Left ventricle myocardium inferior (tissue), 1 donor: ENCODE measurements at places on chromosomes 3 and 15. TPM values are rescaled to one million over a fixed set of nuclear protein-coding genes. Genes with fewer than 3 reads are reported as not detected.

GRCh38 chr3:79424811-79425210, 343.0 kb downstream of the ROBO1 start:
- DNase-seq = no peak

- no peak for DNase-seq
Measured at GRCh38 chr3:28114893-28115292, 126.5 kb upstream of the CMC1 start.

- no peak for DNase-seq
Measured at GRCh38 chr15:33190539-33190938, 4.0 kb downstream of the FMN1 start.

GRCh38 chr3:115761927-115762305, 138.6 kb downstream of the GAP43 start:
- no peak for DNase-seq

- DNase-seq = no peak
Measured at GRCh38 chr3:87272718-87273341, 3.6 kb downstream of the POU1F1 start.

DNA sequence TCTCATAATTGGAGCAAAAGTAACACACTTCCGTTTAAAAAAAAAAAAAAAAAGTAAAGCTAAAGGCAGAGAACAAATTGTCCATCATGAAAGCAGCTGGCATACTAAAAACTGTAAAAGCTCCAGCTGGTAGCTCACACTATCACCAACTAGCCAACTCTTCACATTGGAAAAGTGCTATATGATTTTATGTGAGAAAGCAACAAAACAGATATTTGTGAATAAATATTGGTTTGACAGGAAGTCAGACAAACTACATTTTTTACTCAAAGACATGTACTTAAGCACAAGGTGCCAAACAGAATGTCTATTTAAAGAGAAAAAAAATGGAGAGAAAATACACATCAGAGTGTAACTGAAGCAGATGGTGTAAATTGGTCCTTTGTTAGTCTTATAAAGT, 231.2 kb upstream of the CADM2 start:
- no peak for DNase-seq

DNA sequence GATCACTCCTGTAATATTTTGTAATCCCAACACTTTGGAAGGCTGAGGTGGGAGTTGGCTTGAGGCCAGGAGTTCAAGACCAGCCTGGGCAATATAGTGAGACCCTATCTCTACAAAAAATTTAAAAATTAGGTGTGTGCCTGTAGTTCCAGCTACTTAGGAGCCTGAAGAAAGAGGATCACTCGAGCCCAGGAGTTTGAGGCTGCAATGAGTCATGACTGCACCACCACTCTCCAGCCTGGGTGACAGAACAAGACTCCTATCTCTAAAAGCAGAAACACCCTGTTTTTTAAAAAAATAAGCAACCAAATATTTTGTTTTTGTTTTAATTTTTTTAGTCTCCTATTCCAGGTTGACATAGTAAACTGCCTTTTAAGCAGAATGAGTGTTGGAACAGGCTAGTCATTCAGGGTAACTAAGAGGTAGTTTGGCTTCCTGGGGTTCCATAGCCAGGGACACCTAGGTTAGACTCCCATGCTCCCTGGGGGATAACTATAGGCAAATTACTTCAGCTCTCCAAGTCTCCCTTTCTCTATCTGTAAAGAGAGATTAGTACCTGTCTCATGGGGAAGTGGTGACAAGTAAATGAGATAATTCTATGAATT, 114.6 kb upstream of the C15orf61 start:
- DNase-seq = no peak

DNA sequence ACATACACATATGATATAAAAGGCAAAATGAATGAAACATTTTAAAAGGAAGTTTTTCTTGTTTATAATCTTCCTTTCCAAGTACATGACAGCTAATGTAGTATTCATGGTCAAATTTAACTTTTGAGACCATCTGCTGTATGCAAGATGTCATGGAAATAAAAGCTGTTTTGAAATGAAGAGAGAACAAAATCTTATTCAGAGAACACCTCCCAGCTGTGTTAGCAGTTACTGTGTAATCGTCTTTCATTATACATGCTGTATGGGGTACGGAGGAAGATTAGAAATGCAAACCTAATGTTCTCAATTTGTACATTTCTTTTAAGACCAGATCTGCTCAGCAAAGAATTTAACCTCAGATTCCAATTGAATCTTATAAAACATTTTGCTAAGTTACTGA, 1182.3 kb downstream of the OTOL1 start:
- no peak for DNase-seq

- no peak for DNase-seq
Measured at GRCh38 chr15:66670175-66670574, 31.9 kb upstream of the SMAD6 start.

GRCh38 chr3:40045051-40045450, 235.6 kb downstream of the MYRIP start:
- DNase-seq = no peak

DNA sequence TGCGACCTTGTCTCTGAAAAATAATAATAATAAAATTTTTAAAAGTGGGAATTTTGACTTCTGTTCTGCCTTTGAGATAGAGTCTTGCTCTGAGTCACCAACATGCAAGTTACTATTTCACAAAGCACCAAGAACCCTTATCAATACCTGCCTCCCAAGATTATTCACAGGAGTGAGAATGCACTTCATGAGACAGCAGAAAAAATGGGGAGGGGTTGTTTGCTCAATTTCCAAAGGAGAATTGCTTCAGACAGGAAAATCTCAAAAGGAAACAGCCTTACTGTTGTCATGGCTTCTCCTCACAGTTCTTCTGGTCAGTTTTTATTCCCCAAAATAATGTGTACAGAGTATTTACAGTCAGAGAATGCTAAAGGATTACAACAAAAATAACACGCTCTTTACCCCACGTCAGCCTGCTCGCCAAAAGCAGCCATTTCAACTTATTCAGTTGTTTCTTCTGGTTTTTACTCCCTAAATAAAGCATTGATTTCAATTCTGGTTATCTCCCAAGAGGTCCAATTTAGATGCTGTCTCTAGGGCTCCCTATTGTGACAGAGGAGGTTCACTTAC, 89.0 kb downstream of the PPCDC start:
- no peak for DNase-seq

DNA sequence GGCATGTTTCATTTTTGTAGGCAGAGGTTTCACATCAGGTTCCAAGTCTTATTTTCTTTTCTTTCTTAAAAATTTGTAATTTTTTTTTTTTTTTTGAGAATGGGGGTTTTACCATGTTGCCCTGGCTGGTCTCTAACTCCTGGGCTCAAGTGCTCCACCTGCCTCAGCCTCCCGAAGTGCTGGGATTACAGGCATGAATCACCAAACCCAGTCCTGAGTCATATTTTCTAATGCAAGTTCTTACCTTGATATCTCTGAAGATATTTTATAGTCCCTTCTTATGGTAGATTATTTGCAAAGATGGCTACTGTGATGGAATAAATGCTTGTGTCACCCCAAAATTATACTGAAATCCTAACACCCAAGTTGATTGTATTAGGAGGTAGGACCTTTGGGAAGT, 63.8 kb downstream of the SLC9A9 start:
- DNase-seq = no peak

DNA sequence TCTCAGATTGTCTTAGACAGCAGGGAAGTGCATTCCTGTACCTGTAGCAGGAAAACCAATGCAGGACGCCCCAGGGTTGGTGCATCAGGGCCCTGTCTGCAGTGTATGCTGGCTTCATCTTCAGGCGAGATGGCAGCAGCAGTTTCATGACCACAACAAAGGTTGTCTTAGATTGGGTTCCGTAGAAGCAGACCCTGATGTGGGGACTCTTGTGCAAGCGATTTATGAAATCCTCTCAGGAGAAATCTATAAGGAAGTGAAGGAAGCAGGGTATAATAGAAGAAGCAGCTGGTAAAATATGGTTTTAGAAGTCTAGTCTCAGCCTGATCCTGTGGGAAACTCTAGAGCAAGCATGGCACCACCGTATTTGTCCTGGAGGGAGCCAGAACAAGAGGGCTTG, 25.0 kb downstream of the DNAH1 start:
- no peak for DNase-seq

DNA sequence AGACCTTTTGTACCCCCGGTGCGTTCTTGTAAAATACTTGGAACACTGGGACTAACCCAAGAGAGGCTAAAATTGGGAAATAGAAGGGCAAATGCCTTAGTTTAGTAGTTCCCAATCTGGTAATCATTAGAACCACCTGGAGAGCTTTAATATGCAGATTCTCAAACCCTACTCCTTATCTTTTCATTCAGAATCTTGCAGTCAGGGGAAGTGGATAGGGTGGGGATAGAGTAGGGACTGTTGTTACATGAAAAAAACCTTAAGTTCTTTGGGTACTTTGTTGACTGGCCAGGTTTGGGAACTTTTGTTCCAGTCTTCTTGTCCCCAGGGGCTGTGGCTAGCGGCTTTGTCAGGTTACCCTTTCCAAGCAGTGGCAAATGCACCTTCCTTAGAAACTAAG, 15.9 kb downstream of the MAPKBP1 start:
- DNase-seq = no peak

GRCh38 chr15:88490036-88490435, 22.5 kb downstream of the MRPS11 start:
- no peak for DNase-seq

DNA sequence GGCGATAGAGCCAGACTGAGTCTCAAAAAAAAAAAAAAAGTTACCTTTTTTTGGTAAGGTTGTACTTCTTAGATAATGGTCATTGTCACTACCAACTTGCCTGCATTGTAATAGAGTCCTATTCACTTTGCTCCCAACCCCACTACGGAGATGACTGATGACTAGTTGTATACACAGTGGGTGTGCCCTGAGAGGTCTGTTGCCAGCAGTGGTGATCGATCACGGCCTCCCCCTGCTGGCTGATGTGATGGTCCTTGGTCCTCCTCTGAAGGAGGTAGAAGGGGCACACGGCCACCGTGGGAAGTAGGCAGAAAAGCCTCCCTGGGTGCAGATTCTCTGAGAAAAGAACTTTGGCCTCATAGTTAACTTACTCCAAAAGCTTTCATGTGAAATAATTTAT, 10.7 kb downstream of the GCNT3 start:
- DNase-seq = no peak

DNA sequence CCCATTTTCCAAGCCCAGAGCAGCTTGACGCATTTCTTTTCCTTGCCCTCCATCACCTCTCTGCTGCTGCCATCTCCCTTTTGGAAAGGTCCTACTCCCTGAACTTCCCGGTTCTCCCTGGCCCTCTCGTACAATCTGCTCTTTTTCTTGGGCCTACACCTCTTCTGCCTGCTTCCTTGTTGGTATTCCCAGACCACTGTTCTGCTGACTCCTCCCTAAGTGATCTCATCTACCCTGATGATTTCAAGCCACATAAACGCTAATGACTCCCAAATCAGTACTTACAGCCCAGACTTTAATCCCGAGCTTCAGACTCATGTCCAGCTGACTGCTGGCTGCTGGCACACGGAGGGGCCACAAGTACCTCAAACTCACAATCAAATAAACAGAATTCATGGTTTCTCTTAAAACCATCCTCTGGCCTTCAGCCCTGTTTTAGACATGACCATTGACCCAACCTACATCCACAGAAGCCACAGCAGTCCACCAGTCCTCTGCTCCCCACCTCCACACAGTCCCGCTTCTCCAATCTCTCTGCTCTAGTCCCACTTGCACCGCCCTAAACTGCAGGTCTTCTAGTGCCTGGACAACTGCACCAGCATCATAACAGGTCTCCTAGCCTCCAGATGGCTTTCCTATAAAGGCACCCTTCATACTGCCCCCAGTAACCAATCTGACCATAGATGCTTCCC, 57.6 kb downstream of the AAGAB start:
- DNase-seq = no peak

DNA sequence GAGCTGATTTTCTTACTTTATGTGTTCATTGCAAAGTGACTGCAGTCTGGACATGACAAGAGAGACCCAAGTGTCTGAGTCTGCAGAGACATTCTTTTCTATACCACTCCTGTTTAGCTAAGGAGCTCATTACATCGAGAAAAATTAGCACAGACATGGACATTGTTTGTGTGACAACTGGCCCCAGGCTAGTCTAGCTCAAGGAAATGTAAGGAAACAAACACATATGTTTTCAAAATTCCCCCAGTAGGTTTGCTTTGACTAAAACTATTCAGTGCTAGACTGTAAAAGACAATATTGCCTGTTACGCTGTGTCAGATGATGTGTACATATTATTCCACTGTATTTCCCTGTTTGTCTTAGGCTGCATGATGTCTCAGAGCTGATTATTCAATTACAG, 40.9 kb downstream of the TPRG1 start:
- no peak for DNase-seq

DNA sequence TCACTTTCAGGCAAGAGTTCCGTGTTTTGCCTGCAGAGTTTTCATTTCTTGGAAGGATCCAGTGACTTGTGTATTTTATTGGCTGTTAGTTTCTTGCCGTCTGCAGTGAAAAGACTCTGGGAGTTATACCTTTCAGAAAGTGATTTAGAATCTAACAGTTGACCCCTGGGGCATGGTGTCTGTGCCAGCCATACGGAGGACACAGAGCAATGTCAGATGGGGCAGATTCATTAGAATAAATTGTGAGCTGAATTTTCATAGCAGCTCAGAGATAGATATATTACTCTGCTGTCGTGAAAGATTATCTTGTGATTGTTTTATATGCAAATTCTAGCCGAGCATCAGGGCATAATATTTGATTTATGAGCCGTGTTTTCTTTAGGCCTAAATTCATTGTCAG, 131.6 kb downstream of the SV2B start:
- no peak for DNase-seq

DNA sequence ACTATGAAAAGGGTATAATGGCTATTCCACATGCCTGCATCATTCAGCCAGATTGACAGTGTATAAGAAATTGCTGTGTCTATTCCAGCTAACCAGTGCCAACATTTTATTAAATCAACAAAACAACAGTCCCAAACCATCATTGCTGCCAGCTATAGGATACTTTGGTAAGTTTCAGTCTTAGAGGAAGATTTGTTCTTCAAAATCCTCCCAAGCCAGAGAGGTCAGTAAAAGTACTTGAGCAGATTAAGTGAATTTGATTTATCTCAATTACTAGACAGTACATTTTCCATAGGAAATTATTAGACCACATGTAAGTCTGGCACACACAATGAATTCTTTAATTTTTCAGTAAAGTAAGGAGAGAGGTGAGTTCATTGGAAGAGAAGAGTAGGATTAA, 50.7 kb downstream of the TFG start:
- no peak for DNase-seq

GRCh38 chr3:172635588-172635987, 75.3 kb downstream of the NCEH1 start:
- DNase-seq = no peak

The CAPN3 gene
- 6.0 TPM for total RNA-seq

The C3orf33 gene
- 6.6 TPM for total RNA-seq

The HTR3E gene
- total RNA-seq = not detected

The FBXO40 gene
- 245 TPM for total RNA-seq

The CD200R1 gene
- 0.82 TPM for total RNA-seq

The AGBL1 gene
- total RNA-seq = not detected

The DYNLT2B gene
- 3.9 TPM for total RNA-seq

The SERINC4 gene
- total RNA-seq = 0.44 TPM
